ENCODE measurements at places on chromosomes 6 and 20.

- no peak for DNase-seq
These were observed 98.3 kb downstream of the SOD2 start for GRCh38 chr6:159594750-159595117.

GRCh38 chr20:11982955-11983470, 65.3 kb downstream of the BTBD3 start:
- DNase-seq, result no peak

- DNase-seq, result no peak
These were observed 8.6 kb upstream of the UBE2J1 start for GRCh38 chr6:89361171-89361570.

- no peak for DNase-seq
These were observed 8.0 kb downstream of the REPS1 start for GRCh38 chr6:138979813-138980668.

GRCh38 chr6:122791310-122791679, 2.2 kb downstream of the SMPDL3A start:
- no peak for DNase-seq

- DNase-seq, result no peak
These were observed 600.5 kb upstream of the GJE1 start for GRCh38 chr6:141532211-141532610.

- DNase-seq, result peak; percentile 80
These were observed 60.4 kb upstream of the KLHL31 start for GRCh38 chr6:53725791-53726575.

GRCh38 chr6:127404594-127405178, 54.5 kb downstream of the KIAA0408 start:
- no peak for DNase-seq

DNA sequence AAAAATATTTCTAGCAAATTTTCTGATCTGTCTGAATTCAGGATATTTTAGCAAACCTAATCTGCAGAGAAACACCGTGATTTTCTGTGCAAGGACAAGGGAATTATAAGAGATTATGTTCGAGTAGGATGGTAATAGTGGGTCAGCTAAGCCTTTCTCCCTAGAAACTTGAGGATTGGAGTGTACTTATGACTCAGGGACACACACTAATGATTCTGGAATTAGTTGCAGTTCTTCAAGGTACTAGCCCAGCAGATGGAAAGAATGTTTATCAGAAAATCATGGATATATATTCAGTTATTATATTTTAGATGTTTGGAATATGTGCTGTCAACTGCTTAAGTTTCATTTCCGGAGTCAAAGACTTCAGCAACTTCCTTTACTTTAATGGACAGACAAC, 177.1 kb upstream of the MAP3K7 start:
- DNase-seq, result no peak

- no peak for DNase-seq
These were observed 64.5 kb downstream of the FAM120B start for GRCh38 chr6:170371080-170371479.

GRCh38 chr6:35780719-35781118, at the start of gene CLPSL1:
CLPSL1 (plus strand) TSS chr6:35781019; CDS start chr6:35781111, 92 bp downstream.
- DNase-seq, result no peak

GRCh38 chr6:25535632-25536225, 116.3 kb upstream of the SCGN start:
- DNase-seq, result no peak

GRCh38 chr20:63967330-63968135, 2.2 kb downstream of the ZNF512B start:
- no peak for DNase-seq

- no peak for DNase-seq
These were observed 30.5 kb downstream of the NFATC2 start for GRCh38 chr20:51511861-51512619.

GRCh38 chr20:24935766-24936525, 13.1 kb upstream of the CST7 start:
- no peak for DNase-seq

DNA sequence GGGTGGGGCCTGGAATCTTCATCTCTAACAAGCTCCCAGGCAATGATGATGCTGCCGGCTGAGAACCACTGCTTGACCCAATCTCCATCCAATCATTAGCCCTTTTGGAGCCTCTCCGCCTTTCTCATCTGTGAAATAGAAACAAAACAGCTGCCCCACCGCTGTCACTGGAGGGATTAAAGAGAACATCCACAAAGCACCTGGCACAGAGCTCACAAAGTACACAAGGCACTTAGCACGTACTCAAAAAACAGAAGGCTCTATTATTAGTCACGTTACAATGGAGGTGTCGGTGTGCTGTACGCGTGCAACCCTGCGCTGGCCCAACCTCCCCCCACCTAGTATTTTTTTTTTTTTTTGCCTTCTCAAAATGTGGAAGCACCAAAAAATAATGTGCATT, 213.5 kb upstream of the ARID1B start:
- peak; percentile 99 for DNase-seq

DNA sequence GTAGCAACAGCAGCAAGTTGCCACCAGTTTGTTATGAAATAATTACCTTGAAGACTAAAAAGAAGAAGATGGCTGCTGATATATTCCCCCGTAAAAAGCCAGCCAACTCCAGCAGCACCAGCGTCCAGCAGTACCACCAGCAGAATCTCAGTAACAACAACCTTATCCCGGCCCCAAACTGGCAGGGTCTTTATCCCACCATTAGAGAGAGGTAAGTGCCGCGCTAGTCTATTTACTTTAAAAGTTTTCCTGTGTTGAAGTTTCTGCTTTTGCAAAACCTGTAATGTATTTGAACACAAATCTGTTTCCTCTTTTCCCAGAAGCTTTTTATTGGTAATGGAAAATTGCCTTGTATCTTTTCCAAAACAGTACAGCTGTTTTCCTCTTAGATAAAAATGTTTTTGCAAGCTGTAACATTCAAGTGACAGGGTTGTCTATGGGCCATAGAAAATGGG, 725 bp downstream of the BTBD3 start:
- DNase-seq, result peak; percentile 53

- DNase-seq, result no peak
These were observed 108.9 kb downstream of the VEGFA start for GRCh38 chr6:43878823-43879495.

DNA sequence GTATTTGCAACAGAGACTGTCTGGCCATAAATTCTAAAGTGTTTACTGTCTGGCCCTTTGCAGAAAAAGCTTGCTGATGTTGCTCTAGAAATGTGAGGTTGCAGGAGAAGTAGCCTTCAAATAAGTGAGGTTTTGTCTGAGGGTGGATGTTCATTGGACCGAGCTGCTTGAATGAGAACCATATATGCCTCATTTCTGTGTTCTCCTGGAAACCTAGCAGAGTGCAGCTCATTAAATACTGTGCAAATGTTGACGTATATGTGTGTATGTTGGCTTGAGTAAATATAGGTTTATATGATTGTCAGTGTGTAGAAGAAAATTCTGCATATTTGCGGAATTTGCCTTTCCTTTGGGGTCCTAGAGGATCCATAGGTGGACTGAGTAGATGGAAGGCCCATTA, 39.0 kb downstream of the CHMP4B start:
- DNase-seq, result no peak

- DNase-seq, result no peak
These were observed 22.5 kb downstream of the PREX1 start for GRCh38 chr20:48805286-48805685.

GRCh38 chr6:14086701-14087100, 30.9 kb upstream of the CD83 start:
- no peak for DNase-seq

DNA sequence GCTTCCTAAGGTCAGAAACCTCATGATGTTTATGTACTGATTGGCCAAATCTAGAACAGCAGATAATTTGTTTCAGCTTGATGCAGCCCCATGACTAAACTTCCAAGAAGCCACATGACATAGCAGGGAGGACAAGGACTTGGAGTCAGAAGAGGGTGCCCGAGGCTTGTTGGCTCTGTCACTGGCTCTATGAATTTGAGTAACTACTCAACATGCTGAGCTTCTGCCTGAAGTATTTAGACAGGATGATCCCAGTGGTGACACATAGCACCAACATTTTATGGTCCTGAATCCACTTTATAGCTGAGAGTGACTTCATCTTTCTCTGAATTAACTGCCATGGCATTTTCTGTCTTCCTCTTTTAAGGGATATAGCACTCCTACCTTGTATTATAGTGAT, 13.5 kb upstream of the TBX18 start:
- DNase-seq, result no peak

GRCh38 chr6:152356016-152356415, 281.1 kb downstream of the SYNE1 start:
- no peak for DNase-seq

DNA sequence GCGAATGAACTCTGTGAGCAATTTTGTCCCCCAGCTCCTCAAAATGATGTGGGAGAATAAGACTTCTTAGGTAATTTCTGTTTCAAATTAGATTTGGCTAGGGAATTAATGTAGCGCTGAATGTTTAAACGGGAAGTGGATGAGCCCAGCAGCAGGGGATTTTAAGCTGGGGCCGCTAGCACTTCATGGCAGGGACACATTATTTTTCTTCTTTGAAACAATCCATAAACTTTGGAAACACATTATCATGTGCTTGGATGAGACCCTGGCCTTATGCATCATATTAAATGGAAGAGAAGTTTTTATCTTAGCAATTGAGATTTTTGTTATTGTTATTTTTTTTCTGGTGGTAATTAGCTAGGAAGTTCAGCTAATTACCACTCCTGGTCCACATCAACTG, 74.2 kb upstream of the FUCA2 start:
- DNase-seq, result no peak

DNA sequence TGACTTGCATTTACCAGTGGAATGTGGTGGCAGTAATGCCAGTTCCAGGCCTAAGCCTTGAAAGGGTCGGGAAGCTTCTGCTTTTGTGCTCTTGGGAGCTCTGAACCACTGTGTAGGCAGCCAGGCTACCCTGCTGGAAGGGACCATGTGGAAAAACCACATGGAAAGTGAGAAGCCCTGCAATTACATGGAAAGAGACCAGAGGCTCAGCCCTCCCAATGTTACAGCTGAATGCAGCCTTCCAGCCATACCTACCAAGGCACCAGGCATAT, 14.9 kb upstream of the KCNB1 start:
- DNase-seq, result no peak

GRCh38 chr20:33249456-33249855, 13.7 kb downstream of the BPIFA1 start:
- no peak for DNase-seq

GRCh38 chr20:2692036-2692885, at the start of gene EBF4:
EBF4 (plus strand) TSS chr20:2692780; CDS start chr20:2693646, 866 bp downstream.
- peak; percentile 19 for DNase-seq

DNA sequence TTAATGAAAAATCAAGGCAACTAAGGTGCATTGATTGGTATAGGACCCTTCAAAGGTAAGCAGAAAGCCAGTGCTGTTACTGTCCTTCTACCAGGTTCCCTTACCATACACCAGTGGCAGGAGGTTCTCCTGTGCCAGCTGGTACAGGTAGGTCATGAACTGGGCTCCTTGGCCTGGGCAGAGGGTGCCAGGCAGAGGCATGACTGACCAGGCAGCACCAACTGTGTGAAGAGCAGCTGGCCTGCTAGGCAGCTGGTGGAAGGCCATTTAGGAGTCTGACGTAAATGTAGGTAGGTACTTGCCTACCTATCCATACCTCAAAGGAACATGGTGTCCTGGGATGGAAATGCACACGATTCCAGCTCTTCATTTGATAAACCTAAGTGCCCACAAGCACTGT, 23.3 kb downstream of the PCNA start:
- DNase-seq, result no peak

- DNase-seq, result no peak
These were observed 214.9 kb downstream of the LY86 start for GRCh38 chr6:6803180-6803977.

DNA sequence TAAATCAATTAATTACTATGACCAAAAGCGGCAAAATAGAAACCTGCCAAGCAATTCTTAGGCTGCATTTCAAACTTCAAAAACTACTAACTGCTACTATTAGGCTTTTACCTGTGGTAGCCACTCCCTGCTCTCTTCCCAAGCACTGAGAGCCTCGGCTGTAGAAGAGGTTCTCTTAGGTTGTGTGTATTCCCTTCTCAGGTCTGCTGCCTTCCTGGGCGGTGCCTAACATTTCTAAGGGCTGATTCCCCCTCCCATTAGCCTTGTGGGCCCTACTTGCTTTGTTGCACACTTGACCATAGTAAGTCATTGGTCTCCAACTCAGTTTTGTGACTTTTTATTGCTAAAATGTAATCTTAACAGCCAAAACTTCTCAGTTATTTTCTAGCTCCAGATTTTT, 146.1 kb upstream of the C6orf118 start:
- DNase-seq, result no peak

- DNase-seq, result no peak
These were observed at the start of gene VGLL2 for GRCh38 chr6:117265410-117266256. VGLL2 (plus strand) TSS chr6:117265558; CDS start chr6:117265764, 206 bp downstream.

DNA sequence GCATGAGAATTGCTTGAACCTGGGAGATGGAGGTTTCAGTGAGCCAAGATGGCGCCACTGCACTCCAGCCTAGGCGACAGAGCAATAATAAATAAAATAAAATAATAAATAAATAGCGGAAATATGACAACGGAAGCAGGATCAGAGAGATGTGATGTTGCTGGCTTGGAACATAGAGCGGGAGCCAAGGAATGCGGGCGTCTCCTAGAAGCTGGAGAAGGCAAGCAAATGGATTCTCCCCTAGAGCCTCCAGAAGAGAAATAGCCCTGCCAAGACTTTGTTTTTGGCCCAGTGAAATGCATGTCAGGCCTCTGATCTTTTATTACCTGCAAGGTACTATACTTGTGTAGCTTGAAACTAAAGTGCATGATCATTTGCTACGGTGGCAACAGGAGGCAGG, 12.4 kb downstream of the KIAA1755 start:
- DNase-seq, result no peak

DNA sequence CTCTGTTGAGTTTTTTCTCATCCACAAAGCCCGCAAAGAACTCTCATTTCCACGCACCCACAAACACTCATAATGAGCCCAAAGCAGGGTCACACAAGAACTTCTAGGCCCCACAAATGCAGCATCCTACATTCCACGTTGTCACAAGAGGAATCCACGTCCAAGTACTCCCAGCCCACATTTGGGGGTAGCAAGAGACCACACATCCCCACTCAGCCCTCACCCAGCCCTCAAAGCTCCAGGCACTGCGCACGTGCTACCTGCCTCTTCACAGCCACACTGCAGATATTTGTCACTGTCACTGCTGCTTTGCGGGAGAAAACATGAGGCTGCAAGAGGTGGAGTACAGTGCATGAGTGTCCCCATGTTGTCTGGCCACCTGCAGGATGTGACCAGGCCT, 187.6 kb upstream of the CDYL start:
- DNase-seq, result no peak

GRCh38 chr20:49450281-49450721, 32.2 kb downstream of the KCNB1 start:
- DNase-seq, result peak; percentile 59

DNA sequence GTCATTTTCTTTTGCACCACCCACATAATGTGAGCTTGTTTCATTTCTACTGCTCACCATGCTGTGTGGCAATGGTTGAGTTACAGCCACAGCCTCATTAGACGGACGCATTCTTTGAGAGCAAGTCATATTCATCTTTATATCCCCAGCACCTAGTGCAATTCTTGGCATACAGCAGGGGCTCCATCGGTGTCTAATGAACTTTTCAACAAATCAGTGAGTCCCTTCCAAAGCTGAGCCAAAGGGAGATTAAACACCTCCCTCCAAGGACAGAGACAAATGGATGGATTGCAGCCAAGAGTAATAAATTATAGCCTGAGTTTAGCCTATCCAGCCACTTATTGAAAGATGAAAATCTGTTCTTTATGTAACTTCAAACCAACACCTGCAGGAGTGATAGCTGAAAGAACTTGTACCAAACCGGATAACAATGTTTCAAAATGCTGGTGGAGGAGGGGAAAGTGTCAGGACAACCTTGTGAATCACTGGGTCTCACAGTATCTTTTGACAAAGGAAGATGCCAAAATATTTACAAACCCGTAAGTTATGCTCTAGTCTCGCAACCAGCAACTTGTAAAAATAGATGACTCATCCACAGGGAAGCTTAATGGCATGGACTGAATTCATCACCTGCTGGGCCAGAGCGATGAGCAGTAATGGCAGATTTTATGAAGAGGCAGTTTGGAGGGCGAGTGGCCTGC, 139.0 kb downstream of the PXDC1 start:
- DNase-seq, result peak; percentile 98
